ENCODE measurements at places on chromosomes 16 and 17.

GRCh38 chr16:46901709-46902108 is 17.5 kb downstream of the GPT2 start:
- no peak for DNase-seq

DNA sequence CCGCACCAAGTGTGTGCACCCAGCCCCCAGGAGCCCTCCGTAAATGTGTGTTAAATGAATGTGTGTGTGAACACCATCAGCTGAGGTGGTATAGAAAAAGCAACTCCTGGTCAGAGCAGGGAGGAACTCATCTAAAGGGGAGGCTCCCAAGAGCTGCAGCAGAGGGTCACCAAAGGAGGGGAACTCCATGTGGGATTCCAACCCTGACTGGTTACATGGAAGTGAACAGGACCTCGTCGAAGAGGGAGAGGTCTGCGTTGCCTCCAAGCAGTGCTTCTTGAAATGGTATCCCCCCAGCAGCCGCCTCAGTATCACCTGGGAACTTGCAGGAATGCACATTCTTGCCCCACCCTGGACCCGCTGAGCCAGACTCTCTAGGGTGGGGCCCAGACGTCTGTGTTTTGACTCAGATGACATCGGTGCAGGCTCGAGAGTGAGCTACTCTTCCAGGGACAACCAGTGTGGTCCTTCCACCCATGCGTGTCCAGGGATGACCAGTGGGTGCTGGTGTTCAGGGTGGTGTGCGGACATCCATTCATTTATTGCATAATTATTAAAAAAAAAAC is 30.8 kb downstream of the ADCY9 start:
- DNase-seq, result no peak

DNA sequence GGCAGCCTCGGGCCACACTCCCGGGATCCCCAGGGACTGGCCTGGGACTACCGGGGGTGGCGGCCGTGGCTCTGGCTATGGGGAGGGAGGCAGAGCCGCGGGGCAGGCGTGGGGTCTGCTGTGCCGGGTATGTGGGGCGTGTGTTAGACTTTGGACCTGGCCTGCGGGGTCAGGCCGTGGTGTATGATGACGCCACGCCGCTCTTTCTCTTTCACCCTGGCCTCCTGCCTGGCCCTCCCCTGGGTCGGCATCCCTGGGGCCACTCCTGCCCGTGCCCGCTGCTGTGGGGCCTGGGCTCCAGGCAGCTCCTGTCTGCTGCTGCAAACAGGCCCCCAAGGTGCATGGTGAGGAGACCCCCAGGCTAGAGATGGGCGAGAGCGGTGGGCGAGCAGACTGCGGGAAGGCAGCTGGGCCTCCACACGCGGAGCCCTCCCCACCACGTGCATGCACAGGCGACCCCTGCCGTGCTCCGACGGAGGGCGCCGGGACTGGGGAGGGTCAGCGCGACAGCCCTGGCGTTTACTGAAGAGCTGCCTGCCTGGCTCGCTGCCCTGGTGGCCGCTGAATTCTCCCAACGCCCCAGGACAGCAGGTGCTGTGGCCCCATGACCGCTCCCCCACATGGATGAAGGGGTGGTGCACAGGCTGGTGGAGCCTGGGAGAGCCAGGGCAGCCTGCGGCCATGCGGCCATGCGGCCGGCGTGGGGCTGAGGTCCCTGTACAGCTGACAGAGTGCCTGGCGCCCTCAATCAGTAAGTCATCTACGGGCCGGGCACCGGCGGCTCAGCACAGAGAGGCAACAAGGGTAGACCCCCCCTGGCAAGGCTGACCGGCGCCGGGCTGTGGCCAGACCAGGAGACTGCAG is 16.0 kb downstream of the CAPN15 start:
- DNase-seq, result no peak

DNA sequence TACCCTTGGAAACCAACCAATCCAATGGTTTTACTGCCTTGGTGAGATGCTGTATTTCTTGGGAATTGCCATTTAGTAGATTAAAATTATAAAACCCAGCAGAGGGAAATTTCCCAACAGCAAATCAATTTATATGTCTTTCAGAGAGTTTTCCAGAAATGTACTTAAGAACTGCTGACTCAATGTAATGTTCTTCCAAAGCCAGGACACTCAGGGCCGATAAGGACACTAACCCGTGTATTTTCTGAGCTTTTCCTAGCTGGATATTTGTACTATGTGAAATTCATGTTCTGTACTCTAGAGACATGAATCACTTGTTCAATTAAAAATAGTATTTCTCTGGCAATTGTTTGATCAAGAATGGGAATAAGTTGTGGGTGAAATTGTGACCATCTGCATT is 121.4 kb downstream of the KCNJ2 start:
- no peak for DNase-seq

All from SIG-M5 (cell line).